ENCODE measurements at places on chromosomes 4 and X.
A peak's percentile ranks its signal among the peaks of the same experiment; 100 is the strongest.

GRCh38 chr4:38025665-38026064 is 65.5 kb downstream of the PTTG2 start:
- no peak for DNase-seq

DNA sequence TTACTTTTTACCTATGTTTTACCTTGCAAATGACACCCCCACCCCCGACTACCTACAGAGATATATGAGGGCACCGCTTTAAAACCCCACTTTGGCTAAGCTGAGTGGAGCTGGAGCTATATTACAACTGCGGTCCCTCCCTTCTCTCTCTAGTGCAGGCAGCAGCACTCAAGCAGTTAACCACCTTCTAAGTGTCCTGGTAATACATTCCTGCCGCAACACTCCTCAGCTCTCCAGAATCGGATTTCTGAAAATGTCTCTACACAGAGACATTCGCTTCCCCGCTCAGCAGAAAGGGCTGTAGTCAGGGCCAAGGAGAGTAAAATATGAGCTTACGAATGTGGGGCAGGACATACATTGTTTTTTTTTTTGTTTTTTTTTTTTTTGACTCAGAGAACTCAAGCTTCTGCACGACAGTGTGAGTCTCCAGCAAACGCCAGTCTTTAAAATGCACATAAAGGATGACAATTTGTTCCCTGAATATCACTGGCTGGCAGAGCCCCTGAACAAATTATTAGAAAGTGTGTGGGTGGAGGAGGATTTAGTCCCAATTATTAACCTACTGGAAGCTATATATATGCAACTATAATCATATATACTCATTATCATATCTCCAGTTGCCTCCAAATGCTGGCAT is 287.0 kb upstream of the TET2 start:
- no peak for DNase-seq

DNA sequence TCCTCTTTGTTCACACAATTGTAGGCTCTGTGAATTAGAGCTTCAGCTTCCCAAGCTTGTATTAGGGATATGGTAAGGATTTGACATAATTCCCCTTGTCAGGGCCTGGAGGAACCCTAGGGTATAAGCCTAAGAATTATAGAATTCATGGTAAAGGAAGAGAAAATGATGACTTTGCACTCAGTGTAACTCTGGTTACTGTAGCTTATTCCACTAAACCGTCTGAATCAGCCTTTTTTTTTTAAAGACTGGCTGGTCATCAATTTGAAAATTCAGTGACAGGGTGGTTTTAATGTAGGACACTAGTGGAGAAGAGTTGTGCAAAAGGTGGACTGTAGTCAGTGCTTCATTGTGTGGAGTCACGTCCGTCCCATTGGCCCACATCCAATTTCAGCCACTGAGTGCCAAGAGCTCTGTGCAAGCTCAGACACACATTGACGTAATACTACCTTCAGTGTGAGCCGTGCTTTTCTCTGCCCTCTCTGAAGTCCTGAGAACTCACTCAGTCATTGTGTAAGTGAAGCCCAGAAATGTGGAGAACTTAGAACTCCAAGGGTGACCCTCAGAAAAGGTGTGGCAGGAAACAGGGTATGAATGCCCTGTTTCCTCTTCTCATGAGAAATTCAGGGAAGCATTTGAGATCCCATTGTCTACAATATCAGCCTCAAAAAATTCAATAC is 449.8 kb downstream of the C4orf33 start:
- DNase-seq = peak; percentile 73

DNA sequence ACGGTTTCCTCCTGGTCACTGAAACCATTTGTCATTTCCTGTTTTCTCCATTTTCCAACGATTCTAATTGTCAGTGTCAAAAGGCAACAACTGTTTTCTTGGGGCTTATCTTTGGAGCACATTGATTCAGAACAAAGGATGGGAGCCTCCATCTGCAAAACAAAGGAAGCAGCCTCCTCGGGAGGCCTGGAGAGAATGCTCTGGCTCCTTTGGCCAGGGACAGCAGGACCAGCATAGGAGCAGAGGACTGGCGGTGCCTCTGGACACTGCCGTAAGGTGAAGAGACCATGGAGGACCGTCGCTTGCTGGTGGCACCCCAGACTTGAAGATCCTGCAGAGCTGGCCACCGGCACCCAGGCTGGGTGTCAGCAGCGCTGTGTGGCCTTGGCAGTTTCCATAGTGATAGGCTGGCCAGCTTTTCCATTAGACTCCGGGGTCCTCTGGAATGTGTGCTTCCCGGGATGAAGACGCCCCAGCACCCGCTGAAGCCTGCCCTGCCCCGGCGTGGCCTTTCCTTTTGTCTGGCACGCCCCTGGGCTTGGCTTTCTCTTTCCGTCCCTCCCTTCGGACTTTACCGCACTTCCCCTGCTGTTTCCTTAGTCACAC is 61.1 kb upstream of the MTM1 start:
- no peak for DNase-seq
